CD4-positive, alpha-beta T cell treated with Interleukin-10 for 1 hour (primary cell): ENCODE measurements at places on chromosomes 7 and 10.

DNA sequence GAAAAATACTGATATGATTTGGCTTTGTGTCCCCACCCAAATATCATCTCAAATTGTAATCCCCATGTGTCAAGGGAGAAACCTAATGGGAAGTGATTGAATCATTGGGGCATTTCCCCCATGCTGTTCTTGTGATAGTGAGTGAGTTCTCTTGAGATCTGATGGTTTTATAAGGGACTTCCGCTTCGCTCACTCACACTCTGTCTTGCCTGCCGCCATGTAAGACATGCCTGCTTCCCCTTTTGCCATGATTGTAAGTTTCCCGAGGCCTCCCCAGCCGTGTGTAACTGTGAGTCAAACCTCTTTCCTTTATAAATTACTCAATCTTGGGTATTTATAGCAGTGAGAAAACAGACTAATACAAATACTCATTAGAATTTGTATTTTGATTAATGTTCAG lies 5.1 kb upstream of the MRPS17 start:
- no peak for DNase-seq

GRCh38 chr10:113319479-113319878 lies 233.4 kb upstream of the HABP2 start:
- no peak for DNase-seq

DNA sequence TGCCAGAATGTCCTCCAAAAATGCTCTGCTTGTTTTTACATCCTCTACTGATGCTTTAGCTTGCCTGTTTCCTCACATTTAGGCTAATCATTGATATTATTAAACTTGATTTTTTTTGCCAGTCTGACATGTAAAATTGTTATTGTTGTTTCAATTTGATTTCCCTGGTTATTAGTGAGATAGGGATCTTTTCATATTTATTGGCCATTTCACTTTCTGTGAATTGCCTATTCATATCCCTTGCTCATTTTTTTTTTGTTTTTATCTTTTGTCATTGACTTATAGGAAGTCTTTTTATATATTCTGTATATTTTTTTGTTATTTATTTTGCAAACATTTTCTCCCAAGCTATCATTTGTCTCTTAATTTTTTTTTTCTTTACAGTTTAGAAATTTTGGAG lies 13.2 kb downstream of the FAM221A start:
- DNase-seq: no peak

GRCh38 chr7:44400033-44400511 lies 74.7 kb upstream of the CAMK2B start:
- no peak for DNase-seq

DNA sequence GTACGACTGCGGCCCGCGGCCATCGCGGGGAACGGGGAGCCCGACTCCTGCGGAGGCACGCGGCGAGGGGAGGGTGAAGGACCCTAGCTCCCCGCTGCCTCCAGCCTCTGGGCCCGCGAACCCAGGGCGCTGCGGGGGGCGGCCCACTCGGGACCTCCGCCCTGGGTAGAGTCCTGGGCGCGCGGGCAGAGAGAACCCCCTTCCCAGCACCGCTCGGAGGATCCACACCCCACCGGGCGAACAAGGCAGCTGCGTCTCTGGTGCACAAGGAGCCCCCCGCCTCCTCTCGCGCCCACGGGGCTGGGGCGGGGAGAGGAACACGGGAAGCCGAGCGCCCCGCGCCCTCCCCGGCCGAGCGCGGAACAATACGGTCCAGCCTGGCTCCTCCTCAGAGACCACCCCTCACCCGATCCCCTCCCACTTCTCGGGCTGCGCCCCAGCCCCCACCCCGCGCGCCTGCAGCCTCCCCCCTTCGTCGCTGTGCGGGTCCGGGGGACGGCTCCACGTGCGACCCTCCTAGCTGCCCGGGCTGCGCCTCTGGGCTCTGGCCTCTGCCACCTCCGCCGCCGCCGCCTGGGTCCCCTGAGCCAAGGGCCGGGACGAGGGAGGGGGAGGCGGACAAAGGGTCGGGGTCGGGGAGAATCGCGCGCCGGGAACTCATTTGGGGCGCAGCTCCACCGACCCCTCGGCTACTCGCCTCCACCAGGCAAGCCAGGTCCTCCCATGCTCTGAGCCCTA lies at the start of gene WDR86:
Gene WDR86, minus strand, starts transcription at position 372 of the 738 bp plus-strand sequence. CDS start 449 bp downstream, outside the sequence.
- DNase-seq: peak; percentile 38

- DNase-seq: no peak
Measured at GRCh38 chr7:3153118-3153517, 109.5 kb upstream of the CARD11 start.

- DNase-seq: no peak
Measured at GRCh38 chr10:7445474-7446185, 34.8 kb upstream of the SFMBT2 start.
